NCI-H2081 (cell line): ENCODE measurements at places on chromosomes 4 and X.
A peak's percentile ranks its signal among the peaks of the same experiment; 100 is the strongest.

GRCh38 chr4:153592064-153592463 is 92.0 kb upstream of the TLR2 start:
- DNase-seq, result no peak

- peak; percentile 89 for DNase-seq
Observed at GRCh38 chr4:169070071-169070894, 60.2 kb upstream of the CBR4 start.

DNA sequence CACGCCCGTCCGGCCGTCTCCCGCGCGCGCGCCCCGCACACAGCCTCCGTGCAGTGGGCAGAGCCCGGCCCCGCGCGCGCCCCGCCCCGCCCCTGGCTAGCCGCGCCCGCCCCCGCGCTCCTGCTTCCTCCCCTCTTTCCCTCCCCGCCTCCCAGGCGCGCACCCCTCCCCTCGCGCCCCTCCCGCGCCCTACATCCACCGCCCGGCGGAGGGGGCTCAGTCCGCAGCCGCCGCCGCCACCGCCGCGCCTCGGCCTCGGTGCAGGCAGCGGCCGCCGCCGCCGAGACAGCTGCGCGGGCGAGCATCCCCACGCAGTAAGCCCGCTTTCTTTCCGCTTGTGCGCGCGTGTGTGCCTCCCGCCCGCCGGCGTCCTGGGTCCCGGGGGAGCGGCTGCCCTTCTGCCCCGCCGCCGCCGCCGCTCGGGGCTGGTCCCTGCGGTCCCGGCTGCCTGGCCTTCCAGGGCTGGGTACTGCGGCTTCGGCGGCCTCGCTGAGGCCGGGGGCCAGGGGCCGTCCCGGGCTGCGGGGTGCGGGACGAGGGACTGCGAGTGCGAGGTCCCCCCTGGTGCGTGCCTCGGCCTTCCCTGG is at the start of gene FHL1:
Gene FHL1, plus strand, starts transcription at position 219 of the 587 bp plus-strand sequence.
- peak; percentile 26 for DNase-seq

GRCh38 chrX:103730796-103731493 is 20.2 kb downstream of the TMEM31 start:
- DNase-seq, result no peak

DNA sequence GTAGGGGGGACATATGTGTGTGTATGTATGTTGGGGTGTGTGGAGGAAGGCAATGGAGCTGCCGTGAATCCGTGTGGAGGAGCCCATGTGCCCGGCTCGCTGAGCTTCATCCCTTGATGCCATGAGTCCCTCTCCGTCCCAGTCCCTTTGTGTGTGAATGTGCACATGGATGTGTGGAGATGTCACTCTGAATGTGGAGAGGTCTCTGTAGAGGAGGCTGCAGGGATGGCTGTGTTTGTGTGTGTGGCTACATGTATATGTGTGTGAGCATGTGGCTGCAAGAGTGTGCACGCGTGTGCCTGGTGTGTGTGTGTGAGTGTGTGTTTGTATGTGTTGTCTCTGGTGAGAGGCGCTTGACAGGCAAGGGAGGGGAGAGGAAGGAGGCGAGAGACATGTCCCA is 1.3 kb downstream of the DLG3 start:
- DNase-seq, result no peak

DNA sequence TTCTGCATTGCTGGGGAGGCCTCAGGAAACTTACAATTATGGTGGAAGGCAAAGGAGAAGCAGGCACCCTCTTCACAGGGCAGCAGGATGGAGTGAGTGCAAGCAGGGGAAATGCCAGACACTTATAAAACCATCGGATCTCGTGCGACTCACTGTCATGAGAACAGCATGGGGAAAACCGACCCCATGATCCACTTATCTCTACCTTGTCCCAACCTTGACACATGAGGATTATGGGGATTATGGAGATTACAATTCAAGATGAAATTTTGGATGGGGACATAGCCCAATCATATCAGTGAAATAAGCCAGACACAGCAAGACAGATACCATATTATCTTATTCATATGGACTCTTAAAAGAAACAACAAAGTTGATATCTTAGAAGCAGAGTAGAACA is 134.9 kb downstream of the C4orf33 start:
- no peak for DNase-seq

GRCh38 chrX:109685656-109686078 is 47.4 kb downstream of the ACSL4 start:
- no peak for DNase-seq

- DNase-seq, result no peak
Observed at GRCh38 chr4:27023366-27023765, 162.7 kb downstream of the STIM2 start.

DNA sequence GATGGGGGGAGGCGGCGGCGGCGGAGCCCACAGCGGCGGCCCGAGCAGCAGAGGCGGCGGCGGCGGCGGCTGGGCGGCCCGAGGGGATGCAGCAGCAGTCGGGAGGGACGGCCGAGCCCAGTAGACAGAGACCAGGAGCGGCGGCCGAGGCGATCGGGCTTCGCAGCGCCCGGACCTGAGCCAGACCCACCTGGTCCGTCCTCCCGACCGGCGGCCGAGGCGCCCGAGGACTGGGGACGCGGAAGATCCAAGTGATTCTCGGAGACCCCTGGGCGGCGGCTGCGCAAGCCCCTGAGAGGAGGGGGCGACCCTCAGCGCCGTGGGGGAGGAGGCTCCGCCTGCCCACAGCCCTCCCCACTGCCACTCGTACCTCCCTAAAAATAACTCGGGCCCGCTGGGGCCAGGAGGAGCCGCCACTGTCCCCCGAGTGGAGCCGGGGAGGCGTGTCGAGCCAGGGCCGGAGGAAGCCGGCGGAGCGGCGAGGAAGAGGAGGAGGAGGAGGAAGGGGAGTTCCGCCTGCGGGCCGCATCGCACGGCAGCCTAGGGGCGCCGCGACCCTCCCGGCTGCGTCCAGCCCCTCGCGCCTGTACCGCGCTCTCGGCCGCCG is 608 bp downstream of the RAPGEF2 start:
- peak; percentile 3 for DNase-seq

DNA sequence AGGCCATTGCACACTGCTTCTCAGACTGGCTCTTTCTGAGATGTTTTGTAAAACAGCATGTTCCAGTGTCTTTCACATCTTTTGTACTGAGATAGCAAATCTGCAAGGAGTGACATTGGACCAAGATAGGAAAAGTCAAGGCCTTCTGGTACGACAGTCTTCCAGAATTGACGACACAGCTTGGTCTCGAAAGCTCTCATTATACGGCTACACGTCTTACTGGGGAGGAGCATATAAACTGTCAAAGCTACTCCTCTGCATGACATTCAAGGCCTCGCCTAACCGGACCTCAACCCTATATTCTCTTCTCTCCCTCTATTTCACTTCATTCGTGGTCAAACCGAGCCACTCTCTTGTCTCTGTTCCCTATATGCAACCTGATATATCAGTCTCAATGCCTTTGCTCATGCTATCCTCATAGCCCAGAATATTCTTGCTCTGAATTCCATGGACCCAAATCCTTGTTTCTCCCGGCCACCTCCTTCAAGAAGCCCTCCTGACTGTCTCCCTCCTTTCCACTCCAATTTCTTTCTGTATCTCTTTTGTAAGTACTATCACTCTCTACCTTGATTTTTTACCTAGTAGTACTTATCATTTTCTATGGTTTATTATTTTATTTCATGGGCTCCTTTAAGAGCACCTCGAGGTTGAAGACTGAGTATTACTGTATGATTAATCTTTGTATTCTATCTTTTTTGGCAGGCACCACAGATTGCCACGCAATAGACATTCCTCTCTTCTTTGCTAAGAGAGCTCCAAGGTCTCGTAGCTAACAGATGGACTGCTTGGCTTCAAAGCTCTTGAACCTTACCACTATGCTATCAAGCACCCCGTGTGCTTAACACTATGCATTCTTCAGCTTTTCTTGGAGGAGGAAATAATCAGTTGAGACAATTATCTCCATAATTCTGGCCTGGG is 35.1 kb downstream of the RBM47 start:
- no peak for DNase-seq

DNA sequence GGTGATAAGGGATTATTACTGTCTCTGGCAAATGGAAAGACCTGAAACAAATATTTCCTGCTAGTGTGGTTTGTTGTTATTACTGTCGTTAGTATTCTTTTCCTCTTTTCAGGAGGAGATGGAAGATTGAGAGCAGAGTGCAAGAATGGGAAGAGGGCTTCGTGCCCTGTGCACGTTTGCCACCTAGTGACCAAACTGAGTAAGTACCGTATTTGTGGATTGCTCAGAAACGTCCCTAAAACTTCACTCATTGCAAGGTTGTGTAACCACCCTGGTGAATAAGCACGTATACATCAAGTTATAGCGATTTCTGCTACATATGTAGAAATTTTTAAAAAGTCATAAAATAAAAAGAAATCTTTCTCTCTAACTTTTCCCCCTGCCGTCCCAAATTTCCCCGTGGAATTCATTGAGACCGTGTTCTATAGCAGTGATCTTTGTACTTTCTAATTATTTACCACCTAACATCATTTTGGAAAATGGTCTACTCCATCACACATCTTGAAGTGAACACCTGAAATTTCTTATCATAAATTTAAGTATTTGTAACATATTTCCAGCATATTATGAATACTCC is 24.3 kb downstream of the LINC00632 start:
- DNase-seq, result no peak

DNA sequence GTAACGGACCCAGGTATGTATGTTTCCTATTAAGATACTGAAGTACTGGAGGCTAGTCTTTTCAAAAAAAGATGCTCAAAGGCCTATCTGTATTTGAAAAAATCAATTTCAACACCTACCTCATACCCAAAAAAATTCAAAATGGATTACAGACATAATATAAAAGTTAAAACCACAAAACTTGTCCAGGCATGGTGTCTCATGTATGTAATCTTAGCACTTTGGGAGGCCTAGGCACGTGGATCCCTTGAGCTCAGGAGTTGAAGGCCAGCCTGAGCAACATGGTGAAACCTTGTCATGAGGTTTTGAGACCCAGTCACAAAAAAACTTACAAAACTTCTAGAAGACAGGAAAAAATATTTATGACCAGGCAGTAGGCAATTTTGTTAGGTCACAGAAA is 16.7 kb downstream of the RBMX start:
- no peak for DNase-seq

- no peak for DNase-seq
Observed at GRCh38 chrX:69238887-69239231, 73.6 kb upstream of the PJA1 start.

GRCh38 chrX:46589977-46590723 is 16.6 kb downstream of the CHST7 start:
- no peak for DNase-seq

- DNase-seq, result no peak
Observed at GRCh38 chr4:158008551-158009218, 164.1 kb downstream of the GASK1B start.

- DNase-seq, result peak; percentile 39
Observed at GRCh38 chrX:133670383-133670782, 255.1 kb upstream of the GPC4 start.

DNA sequence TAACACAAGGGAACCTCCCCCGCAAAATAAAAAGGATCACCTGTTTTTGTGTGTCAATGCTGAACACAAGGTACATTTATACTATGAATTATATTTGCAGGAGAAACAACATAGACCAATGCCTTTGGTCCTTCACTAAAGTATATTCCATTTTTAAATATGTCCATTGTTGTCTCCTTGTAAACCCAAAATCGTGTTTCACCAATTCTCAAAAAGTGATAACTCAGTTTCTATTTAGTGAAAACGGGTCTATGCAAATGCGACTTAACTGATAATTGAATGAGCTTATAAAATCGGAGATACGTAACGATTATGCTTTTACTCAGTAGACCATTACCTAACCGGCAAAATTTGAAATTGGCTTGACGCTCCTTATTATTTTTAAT is 2.1 kb downstream of the BRWD3 start:
- DNase-seq, result no peak

DNA sequence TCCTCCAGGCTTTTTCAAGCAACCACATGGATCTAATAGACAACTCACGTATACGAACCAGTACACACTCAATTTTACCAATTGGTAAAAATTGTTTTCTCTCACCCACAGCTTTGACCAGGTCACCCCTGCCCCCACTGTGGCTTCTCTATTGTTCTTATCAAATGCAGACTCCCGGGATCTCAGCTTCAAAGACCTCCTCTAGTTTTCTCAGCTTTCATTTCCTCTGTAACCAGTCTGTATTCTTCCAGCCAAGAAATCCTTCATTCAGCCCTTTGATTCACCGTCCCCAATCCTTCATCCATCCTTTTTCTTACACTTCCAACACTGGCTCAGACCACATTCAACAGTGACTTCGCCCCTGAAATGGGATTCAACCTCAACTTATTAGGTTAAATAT is 120.7 kb downstream of the CORIN start:
- DNase-seq, result no peak

GRCh38 chrX:50081282-50081889 is 119.4 kb downstream of the AKAP4 start:
- no peak for DNase-seq

DNA sequence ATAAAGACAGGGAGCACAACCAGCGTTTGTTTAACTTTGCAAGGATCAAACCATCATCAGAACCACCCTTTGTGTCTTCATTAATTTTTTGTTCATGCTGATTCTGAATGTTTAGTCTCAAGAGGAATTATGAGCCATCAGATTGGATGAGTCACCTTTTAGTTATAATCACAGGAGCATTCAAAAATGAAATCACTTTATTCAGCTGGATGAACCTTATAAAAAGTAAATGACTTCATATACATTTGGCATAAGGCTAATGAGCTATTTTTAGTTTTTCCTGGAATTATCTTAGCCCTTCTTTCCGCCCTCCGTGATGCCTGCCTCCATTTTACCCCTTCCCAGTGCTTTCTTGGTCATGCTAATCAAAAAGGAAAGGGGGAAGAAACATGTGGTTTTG is 103.6 kb downstream of the SORBS2 start:
- DNase-seq, result no peak

GRCh38 chr4:100891808-100892207 is 374.0 kb upstream of the EMCN start:
- no peak for DNase-seq

DNA sequence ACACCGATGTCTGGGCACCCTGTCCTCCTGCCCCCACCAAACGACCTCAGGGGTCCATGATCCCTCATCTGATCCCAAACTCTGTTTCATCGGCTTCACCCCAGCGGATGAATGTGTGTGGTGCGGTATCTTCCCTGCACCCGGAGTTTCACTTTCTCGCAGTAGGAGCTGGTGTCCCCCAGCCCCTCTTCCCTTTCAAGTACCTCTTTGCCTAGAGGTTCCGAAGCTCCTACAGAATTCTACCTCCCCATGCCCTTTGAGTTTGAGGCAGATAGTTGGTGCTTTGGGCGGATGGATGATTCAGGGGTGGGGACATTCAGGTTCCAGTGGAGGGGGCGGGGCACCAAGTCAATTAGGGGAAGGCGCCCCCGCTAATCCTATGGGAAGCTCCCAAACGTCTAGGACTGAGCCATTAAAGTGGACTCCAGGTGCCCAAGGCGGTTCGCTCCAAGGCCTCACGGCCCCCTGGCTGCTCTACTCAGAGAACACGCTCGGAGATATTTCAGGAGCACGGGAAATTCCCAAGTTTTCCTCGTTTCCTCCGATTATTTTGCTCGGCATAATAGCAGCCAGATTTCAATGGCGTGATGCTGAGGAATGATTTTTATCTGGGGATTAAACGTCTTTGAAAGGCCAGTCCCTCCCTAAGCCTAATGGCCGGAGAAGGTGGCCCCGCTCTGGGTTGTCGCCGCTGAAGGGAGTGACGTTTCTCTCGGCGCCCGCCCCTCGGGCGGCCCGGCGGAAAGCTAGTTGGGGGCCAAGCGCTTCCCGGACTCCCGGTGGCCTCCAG is 1.3 kb downstream of the MSX1 start:
- DNase-seq, result no peak

GRCh38 chr4:107854356-107855022 is 29.8 kb downstream of the SGMS2 start:
- DNase-seq, result no peak

- no peak for DNase-seq
Observed at GRCh38 chr4:105139646-105140045, 7.0 kb upstream of the TET2 start.
